ENCODE measurements at places on chromosomes 2 and 18.
A peak's percentile ranks its signal among the peaks of the same experiment; 100 is the strongest.

GRCh38 chr18:26854292-26854881, 11.1 kb downstream of the AQP4 start:
- DNase-seq, result no peak

DNA sequence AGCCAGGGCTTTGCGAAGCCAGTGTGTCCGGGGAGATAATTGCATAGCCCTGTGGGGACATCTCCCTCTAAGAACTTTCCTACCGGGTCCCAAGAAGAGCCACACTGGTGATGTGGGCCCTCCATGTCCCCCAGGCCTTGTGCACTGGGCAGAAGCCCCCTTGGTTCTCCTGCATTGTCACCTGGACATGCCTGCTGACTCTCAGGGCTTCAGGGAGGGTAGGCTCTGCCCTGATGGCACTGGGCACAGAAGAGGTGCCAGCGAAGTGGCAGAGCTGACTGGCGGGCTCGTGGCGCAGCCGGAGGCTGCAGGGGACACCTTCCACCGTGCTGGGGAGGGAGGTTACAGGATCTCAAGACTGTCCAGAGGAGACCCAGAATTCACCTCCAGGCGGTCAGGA, 28.3 kb downstream of the GLI2 start:
- DNase-seq, result no peak

DNA sequence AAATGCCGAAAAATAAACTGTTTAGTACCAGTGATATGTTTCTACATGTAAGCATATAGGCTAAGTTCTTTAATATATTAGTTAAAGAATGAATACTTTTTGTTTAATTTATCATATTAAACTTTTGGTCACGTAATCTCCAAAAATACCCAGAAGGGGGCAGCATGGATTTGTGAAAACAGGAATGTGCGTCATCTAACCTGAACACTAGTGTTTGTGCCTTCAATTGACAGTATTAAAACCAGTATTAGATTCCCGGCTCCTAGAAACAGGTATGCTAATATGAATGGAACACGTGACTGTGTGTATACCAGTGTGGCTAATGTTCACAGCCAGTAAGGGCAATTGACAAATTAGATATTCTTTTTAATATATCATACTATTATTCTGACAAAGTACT, 51.8 kb downstream of the WDR7 start:
- no peak for DNase-seq

DNA sequence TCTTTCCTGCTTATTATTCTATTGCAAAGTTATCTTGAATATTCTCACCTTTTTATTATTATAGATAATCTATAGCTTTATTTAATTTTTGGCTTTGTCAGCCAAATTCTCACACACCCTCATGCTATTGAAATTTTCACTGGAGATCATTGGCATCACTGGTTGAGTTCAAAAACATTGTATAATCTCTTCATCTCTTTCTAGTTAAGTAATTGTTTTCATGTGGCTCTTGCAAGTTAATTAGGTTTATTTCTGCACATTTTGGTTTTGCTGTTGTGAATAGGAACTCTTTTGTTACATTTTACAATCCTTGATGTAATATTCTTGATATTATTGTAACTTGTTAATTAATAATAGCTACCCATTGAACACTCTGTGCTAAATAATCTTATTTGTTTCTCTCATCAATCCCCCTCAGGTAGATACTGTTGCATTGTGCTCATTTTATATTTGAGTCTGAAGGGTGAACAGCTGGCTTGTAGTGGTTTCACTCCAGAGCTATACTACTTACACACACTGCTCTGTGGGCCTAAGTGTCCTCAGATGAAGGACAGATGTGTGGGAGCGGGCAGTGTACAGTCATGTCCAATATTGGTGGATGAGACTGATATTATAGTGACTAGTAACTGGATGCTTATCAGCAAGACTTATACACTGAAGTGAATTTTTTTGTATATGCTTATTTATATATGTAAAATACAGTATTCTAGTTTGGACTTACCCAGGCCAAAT, 112.7 kb downstream of the LCLAT1 start:
- no peak for DNase-seq

GRCh38 chr2:119009110-119009509, 67.1 kb downstream of the MARCO start:
- DNase-seq, result no peak

GRCh38 chr2:214836568-214836967, 27.1 kb upstream of the BARD1 start:
- DNase-seq, result no peak

GRCh38 chr2:65402323-65402722, 30.1 kb downstream of the SPRED2 start:
- DNase-seq, result no peak

GRCh38 chr18:39571511-39571910, 2005.9 kb upstream of the CELF4 start:
- no peak for DNase-seq

- peak; percentile 79 for DNase-seq
Observed at GRCh38 chr2:173027181-173028128, 48.2 kb upstream of the MAP3K20 start.

DNA sequence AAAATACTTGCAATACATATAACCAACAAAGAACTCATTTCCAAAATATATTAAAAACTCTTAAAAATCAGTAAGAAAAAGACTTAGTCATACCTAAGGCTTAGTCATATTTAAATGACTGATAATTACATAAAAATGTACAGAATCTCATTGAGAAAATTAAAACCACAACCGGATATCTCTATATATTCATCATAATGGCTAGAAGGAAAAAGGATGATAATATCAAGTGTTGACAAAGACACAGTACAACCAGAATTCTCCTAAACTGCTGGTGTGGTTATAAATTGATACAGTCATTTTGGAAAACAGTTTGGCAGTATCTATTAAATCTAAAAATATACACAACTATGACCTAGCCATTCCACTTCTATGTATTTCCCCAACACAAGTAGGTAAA, 27.1 kb upstream of the IHH start:
- no peak for DNase-seq

DNA sequence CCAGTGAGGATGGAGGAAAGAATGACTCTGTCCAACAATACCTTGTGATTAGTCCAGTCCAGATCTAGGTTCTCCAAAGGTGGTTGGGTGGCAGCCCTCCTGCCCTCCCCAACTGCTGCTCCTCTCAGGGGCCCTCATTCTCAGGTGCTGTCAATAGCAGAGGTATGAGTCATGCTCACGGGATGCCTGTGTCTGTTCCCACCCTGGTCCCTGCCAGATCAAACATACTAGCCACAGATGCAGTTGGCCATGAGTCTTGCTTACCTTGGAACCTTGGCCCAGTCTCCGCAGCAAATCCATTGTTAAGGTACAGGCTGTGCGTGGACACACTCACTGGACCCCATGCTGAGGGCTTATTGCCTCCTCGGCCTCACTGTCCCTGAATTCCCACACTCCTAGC, 24.9 kb upstream of the RPIA start:
- no peak for DNase-seq

DNA sequence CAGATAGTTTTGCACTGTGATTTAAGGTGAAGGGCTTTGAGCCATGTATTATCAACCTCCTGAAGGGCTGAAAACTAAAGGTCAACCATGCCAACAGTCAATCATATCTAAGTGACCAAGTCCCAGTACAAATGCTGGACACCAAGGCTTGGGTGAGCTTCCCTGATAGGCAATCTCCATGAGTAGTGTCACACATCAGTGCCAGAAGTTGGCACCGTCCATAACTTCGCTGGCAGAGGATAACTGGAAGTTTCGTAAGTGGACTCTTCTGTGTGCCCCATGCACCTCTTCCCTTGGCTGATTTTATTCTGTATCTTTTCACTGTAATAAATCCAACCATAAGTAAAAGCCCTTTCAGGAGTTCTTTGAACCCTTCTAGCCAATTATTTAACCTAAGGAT, 13.2 kb downstream of the REV1 start:
- no peak for DNase-seq

DNA sequence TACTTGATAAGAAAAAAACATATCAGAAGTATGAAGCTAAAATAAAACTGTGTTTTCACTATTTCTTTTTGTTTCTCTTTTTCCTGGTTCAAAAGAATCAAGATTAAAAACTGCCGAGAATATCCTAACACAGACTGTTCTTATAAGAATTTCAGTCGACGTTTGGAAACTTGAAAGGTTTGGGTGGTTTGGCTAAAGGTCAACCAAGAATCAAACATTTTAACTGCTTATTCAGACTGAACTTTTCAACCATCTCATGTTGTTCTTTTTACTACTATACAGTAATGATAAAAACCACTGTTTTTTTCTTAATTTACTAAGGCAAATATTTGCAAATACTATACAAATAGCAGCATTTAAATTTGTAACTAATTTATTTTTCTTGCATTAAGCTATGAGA, 308.5 kb upstream of the TFPI start:
- no peak for DNase-seq

GRCh38 chr2:50645346-50645745, 386.6 kb downstream of the NRXN1 start:
- no peak for DNase-seq

DNA sequence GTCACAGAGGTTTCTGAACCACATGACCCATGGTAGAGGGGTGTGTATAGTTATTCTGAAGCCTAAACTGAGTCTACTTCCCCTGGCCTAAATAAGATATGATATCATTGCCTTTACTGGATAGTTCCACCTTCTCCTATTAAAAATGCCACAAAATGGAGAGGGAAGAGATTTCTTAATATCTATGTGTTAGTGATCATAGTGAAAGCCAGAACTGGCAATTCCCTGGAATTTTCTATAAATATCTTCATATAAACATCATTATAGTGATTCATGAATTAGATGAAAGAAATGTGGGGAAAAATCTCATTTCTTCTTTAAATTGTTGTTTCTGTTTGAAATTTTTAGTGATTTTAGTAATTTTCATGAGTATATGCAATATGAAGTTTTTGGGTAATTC, 45.8 kb downstream of the TSHZ1 start:
- DNase-seq, result no peak

DNA sequence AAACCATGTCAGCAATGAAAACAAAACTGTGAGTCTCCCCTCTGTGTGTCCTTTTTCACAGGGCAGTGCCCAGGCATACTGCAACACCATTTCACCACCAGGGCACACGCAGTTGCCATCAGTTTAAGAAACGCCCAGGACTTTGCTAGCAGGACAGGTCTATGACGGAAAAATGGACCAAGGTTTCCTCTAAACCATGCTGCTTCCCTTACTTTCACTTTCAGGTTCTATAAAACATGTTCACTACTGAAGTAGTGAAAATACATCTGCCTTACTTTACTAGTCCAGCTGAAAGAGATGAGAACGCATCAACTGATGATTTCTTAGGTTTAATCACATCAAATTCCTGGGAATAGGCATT, 110.5 kb downstream of the TCF4 start:
- DNase-seq, result peak; percentile 26

GRCh38 chr18:11983592-11983991, 2.3 kb downstream of the IMPA2 start:
- no peak for DNase-seq

DNA sequence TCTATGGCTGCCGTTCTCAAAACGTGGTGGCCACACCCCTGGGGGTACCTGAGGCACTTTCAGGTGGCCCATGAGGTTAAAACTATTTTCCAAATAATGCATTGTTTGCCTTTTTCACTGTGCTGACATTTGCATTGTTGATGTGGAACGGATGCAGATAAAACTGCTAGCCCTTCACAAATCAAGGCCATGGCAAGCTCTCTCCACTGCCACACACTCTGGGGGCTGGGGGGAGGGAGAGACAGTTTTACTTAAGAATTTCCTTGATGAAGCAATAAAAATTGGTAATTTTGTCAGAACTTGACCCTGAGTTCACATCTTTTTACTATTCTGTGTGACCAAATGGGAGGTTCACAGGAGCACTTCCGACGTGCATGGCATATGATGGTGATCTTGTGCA, 22.0 kb upstream of the TGIF1 start:
- no peak for DNase-seq

DNA sequence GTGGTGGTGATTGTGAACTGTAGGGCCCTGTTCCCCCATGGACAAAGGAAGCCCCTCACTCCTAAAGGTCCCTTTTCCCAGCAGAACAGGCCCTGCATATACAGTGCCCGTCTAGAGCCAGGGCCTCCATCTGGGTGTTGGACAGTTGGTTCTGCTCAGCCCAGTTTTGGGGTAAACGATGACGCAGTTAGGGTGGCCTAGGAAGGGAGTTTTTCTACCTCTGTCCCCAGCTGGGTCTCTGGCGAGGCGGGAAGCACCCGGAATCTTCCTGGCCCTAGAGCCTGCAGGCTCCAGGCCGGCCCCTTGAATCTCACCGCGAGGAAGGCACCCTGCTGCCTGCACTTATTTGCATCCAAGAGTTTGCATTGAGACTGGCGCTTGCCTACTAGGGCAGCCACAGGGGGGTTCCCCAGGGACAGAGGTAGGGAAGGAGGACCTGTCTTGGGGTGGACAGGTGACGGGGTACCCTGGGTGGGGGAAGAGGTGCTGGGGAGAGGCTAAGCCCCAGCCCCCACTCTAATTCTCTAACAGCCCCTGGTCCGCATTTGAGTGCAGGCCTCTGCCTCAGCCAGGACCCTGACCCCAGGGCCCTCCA, 529 bp upstream of the MTA3 start:
- peak; percentile 39 for DNase-seq

DNA sequence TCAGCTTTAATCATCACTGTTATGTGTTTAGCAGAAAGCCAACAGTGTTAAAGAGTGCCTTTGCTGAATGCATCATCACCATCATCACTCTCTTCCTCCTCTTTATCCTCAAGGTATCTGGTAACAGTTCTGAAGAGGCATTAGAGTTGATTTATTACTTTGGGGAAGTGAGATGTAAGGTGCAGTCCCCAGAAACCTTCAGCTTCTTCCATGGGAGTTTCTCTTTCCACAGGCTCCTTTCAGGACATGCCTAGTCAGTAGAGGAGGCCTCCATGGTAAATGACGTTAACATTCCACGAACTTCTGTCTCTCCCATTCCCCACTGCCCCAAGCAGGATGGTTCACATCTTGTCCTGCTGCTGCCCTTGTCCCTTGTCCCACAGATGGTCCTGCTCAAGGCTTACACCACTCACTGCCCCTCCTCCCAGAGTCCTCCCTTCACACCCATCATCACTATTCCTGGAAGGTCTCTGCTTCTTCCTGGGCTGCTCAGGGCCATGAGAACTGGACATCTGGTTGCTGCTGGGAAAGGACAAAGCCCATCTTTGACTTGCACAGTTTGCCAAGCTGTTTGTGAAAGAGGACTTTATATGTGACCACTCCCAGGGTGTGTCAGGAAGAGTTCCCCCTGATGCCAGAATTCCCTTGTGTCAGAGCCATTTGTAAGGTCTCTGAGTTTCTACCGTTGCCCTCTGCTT, 5.3 kb upstream of the REG1A start:
- no peak for DNase-seq

- DNase-seq, result no peak
Observed at GRCh38 chr2:233850745-233851144, 3.6 kb downstream of the HJURP start.

- DNase-seq, result no peak
Observed at GRCh38 chr2:84494070-84494469, 22.2 kb upstream of the DNAH6 start.

Measured in activated T-cell treated with anti-CD3 and anti-CD28 coated beads, Interleukin-2, amount 50 U/mL, for 48 hours (primary cell).